ENCODE measurements at places on chromosomes 7 and 10.
A peak's percentile ranks its signal among the peaks of the same experiment; 100 is the strongest.

GRCh38 chr7:35818513-35818912 lies 17.7 kb downstream of the SEPTIN7 start:
- DNase-seq: no peak

GRCh38 chr10:69425511-69426298 lies 9.0 kb upstream of the TACR2 start:
- no peak for DNase-seq

- no peak for DNase-seq
Measured at GRCh38 chr7:84073186-84073875, 121.3 kb downstream of the SEMA3A start.

DNA sequence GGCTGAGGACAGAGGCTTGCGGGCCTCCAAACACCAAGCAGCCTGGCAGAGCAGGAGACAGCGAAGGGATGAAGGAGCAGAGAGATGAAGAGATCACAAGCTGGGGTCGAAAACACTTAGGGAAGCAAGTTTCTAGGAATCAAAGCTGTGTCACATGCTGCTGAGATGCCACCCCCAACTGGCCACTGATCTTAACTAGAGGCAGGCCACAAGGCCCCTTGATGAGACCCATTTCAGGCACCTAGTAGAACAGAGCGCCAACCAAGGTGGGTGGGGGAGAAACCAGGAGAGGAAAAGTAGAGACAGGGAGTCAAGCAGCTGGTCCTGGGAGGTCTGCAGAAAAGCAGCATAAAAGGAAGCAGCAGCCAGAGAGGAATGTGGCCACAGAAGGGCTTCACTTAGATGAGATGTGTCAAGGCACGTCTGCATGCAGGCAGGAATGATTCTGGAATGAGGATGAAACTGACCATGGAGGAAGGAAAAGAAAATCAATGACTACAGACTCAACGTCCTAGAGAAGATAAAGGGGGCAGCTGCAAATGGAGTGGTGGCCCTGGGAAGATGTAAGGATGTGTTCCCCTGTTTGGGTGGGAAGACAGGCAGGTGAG lies 85.0 kb upstream of the DDC start:
- no peak for DNase-seq

- no peak for DNase-seq
Measured at GRCh38 chr10:88459530-88459929, 123.6 kb downstream of the RNLS start.

DNA sequence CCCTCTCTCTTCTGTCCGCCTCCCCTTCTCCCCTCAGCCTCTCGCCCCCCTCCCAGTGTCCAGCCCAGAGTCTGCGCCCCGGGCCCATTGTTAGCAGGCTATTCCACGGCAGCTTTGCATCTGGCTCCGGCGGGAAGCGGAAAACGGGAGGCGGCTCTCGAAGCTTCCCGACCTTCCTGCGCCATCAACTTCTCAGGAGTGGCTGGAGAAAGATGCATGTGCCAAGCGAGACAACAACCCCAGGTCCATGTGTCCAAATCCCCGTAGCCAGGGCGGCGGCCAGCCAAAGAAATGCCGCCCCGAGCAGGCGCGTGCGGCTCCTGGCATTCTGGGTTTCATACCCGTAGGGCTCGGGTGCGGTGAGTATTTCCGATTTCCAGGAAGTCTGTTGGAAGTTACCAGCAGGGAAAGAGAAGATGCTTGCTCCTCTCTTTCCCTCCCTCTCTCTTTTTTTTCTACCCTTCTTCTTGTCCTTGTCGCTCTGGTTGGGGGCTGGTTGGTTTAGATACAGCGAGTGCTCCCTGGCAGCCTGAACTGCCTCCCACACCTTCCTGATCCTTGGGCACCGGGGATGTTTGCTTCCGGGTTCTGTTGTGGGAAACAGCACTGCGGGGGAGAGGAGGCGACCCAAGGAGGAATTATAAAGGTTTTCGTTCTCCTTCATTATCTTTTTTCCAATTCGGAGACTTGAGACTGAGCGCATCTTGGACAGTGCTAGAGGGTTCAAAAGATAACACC lies 1.2 kb upstream of the HOXA2 start:
- DNase-seq: no peak

DNA sequence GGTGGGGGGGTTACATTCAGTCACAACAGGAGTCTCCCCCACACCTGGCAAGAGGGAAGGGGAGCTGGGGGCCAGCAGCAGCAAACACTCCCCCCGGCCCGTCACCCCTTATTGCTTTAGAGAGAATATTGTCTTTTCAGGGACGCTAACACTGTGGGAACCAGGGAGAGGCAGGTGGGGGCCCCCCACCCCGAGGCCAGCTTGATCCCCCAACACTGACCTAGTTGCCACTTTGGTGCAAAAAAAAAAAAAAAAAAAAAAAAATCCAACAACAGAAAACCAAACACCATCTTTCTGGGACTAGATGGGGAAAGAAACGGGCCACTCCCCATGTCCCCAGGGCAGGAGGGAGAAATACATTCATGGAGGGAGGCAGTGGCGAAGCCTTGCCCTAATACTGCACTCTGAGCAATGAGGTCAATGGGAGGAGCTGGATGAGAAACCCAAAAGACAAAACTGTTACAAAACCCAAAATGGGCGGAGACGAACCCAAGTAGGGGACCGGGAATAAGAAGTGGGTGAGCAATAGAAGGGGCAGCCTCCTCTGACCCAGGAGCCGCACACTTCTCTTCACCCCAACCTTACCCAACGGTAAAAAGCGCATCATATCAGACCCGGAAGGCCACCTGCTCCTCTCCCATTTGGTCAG lies 6.5 kb downstream of the GNB2 start:
- no peak for DNase-seq

GRCh38 chr7:103391976-103392375 lies 44.5 kb downstream of the PSMC2 start:
- DNase-seq: no peak

DNA sequence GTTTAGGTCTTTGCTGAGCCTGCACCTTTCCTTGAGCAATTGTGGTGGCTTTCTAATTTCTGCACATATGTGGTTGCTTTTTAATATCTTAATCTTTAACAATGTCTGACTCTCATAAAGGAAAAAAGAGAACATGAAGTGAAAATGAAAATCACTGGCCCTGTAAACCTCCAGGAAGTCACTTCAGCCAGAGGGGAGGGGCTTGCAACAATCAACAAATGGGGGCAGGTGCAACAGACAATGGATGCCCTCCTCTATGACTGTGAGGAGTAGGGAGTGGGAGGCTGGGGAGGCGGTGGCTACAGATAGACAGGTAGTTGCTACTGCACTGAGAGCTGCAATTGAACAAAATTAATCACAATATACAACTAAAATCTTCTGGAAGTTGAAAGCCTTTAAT lies 1377.4 kb downstream of the XPNPEP1 start:
- no peak for DNase-seq

DNA sequence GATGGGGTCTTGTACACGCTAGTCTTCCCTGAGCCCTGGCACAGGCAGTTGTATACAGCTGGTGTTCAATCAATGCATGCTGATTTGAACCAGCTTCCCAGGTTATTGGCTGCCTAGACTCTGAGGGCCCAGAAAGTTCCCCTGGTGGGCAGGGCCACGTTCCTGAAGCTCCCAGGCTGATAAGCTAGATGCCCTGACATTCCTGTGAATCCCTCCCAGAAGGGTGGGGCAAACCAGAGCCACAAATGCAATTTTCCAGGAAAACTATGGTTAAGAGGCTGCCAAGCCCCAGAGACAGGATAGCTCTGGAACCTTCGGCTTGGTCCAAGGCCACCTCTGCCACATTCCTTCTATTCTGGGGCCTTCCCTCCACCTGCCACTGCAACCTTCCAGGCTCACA lies 78.2 kb downstream of the FAM53B start:
- DNase-seq: no peak

- DNase-seq: no peak
Measured at GRCh38 chr10:122618461-122619165, 58.1 kb downstream of the DMBT1 start.

- no peak for DNase-seq
Measured at GRCh38 chr7:78090616-78091015, 292.0 kb downstream of the PHTF2 start.

DNA sequence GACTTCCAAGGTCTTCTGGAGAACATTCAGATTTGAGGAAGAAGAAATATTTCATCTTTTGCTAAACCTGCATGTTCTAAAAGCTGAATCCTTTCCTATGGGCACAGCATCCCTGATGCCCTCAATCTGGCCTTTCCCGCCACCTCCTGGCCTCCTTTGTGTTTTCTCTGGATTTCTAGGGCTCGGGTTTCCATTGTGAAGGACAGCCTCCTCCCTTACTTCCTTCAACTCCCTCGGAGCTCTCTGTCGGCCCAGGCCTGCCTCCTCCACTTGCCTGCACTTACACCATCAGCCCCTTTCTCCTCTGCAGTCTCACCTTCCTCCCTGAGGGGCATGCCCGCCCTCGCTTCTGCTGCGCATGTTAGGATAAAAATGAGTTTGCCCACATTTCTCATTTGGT lies 75.4 kb downstream of the WIPF3 start:
- DNase-seq: no peak

DNA sequence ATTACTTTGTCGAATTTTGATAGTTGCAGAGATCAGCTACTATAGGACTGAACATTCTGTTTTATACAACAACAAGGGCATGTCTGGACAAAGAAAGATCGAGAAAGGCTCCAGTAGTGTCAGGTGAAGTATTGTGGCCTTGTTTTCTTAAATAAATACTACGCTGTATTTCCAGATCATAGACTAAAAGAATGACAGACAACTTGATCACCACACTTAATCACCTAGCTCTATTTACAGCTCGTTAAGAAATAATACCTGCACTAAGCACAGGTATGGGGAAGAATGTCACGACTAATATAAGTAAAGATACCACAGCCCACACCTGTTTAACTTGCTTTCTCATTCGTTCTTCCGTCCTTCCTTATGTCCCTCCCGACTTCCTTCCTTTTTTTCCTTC lies 269.2 kb downstream of the HGF start:
- DNase-seq: no peak

- DNase-seq: no peak
Measured at GRCh38 chr10:20254078-20254477, 437.8 kb downstream of the PLXDC2 start.

DNA sequence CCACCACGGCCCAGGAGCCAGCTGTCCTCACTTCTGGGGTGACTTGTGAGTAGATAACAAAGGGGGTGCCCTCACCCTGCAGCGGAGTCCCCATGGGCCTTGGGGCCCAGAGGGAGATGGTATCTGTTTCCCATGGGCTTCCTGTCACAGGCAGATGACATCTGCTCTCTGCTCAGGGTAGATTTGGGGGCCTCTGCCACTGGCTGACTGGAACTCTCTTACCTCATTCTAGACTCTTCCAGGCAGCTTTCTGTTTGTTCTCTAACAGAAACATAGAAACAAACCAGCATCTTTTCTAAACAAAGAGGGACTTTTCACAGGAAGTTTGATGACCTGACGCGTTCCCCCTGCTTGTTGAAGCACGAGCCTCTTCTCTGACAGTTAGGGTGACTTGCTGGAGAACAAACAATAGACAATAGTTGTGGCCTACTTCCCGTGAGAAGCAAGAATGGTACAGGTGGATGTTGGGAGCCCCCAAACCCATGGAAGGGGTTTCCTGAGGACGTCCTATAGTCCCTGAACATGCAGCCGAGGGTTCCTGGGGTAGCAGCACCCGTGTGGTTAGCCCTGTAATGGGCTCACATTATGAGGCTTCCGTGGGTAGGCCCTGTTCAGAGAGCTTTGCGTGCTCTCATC lies 61.6 kb downstream of the GRK5 start:
- DNase-seq: no peak

- peak; percentile 63 for DNase-seq
Measured at GRCh38 chr7:105389088-105389650, 448 bp upstream of the SRPK2 start.

DNA sequence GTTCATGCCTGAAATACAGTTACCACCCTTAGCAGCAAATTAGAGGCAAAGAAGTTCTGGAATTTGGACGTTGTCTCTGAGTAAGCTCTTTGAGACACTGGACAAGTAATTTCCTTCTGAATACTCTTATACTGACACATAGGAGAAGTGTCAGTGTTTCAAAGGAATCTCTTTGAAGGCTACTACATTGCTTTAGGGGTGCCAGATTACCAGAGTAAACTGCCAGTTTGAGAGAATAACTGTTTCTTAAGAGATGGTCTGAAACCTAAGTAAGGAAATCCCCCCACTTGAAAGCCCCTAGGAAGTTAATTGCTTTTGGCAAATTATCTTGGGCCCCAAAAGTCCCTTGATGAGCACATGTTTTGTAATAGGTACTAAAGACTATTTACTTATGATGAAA lies 3.4 kb downstream of the FAS start:
- no peak for DNase-seq

GRCh38 chr10:29353305-29353704 lies 64.4 kb downstream of the LYZL1 start:
- DNase-seq: no peak

DNA sequence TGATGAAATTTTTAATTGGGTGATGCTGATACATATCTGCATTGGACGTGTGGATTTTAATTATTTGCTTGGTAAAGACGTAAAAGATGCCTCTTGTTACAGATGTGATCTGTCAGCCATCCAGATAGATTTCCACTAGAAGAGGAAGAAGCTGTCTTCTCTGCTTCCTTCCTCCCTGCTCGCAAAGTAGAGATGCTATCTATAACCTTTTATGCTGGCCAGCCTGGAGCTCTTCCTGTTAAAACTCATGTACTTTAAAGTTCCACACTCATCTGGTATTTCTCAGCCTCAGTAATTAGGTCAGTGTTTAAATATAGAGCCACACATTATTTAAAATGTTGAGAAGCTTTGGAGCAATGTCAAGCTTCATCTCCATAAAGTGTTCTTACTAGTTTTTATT lies 51.2 kb upstream of the TMEM229A start:
- no peak for DNase-seq

GRCh38 chr7:85733169-85733915 lies 546.5 kb upstream of the SEMA3D start:
- DNase-seq: no peak

- no peak for DNase-seq
Measured at GRCh38 chr7:48380921-48381320, 209.7 kb downstream of the ABCA13 start.

GRCh38 chr7:83326223-83326622 lies 163.5 kb upstream of the PCLO start:
- DNase-seq: no peak

GRCh38 chr7:46695051-46695708 lies 774.1 kb upstream of the IGFBP3 start:
- no peak for DNase-seq

- no peak for DNase-seq
Measured at GRCh38 chr10:133364645-133365431, 7.0 kb upstream of the FUOM start.

DNA sequence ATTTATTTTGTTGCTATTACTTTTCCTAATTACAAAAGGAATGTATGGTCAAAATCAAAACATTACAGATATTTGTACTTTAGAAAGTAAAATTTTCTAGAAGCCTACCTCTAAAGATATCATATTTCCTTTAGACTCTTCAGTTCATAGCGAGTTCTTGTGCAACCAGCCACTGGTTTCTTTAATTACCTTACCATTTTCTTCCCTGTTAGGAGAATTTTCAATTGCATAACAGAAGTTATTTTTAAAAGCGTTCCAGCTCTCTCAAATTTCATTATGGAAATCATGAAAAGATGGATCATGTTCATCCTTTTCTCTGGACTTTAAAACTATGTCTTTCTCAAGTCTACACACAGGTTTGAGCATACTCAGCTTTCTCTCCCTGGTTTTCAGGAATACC lies 5.0 kb upstream of the TRUB1 start:
- no peak for DNase-seq

Data from RPMI8226 (cell line).